Mesenteric fat pad (tissue), 1 donor: ENCODE measurements at places on chromosomes 11 and 22. TPM values are rescaled to one million over a fixed set of nuclear protein-coding genes. Genes with fewer than 3 reads are reported as not detected.

The POTEH gene
- total RNA-seq = not detected

The OR8K3 gene
- not detected for total RNA-seq

The CENPM gene
- not detected for total RNA-seq

The RASSF10 gene
- 0.13 TPM for total RNA-seq

The MAJIN gene
- total RNA-seq = not detected

The BTBD18 gene
- not detected for total RNA-seq

The OR6A2 gene
- total RNA-seq = 0.35 TPM

The CECR2 gene
- 1.1 TPM for total RNA-seq

The C22orf42 gene
- total RNA-seq = not detected

The SCGB1D2 gene
- total RNA-seq = not detected

The SHISAL1 gene
- 3.3 TPM for total RNA-seq

The C22orf31 gene
- not detected for total RNA-seq

The MMP11 gene
- 5.7 TPM for total RNA-seq

The APOL1 gene
- 82.3 TPM for total RNA-seq

The PRR33 gene
- total RNA-seq = not detected

The UPK2 gene
- not detected for total RNA-seq
